CD4-positive, CD25-positive, alpha-beta regulatory T cell (primary cell): ENCODE measurements at places on chromosomes 5 and 9. TPM values are rescaled to one million over a fixed set of nuclear protein-coding genes. Genes with fewer than 3 reads are reported as not detected.

PROB1 gene
- 1.2 TPM for total RNA-seq

FOXD4 gene
- 0.32 TPM for total RNA-seq

ANGPTL2 gene
- not detected for total RNA-seq

ANKRD31 gene
- 0.52 TPM for total RNA-seq

IL4 gene
- 2.1 TPM for total RNA-seq

PAIP2 gene
- 126 TPM for total RNA-seq

FAM200C gene
- total RNA-seq = not detected

FBP2 gene
- total RNA-seq = not detected

ERAP2 gene
- total RNA-seq = 134 TPM

FRRS1L gene
- total RNA-seq = not detected

NIM1K gene
- 0.67 TPM for total RNA-seq

GRCh38 chr9:119967867-119968535 is 598.8 kb upstream of the BRINP1 start:
- DNase-seq = no peak

DNA sequence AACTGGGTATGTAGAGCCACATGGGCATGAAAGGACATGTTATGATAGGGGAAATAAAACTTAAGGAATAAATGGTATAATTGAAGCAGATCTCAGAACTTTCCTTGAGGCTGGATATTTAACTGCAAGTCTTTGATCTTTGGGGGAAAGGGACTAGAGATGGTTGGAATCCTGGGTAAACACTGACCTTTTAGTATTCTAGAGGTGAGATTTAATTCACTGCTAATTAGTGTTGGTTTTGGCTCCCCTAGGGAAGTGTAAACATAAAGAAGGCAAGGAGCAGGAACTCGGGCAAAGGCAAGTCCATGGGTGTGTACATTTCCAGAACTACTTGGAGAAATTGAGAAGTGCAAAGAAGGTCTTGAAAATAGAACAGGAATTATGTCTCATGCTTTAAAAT is 16.6 kb downstream of the NIM1K start:
- DNase-seq = no peak

DNA sequence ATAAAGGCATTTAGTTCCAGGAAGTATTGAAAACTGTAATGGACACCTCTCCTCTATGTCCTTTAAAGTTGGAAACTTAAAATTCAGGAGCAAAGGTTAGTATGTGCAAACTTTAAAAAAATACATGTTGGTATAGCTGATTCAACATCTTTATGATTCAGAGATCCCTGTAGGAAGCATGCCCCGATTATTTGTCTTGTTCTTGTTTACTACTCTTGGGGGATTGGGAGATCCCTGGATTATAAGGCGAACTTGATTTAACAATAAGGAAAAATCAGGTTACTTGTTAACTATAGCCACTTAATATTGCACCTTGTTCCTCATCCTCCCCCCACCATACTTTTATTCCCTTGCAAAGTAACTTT is 1.7 kb downstream of the F2RL1 start:
- DNase-seq = no peak

DNA sequence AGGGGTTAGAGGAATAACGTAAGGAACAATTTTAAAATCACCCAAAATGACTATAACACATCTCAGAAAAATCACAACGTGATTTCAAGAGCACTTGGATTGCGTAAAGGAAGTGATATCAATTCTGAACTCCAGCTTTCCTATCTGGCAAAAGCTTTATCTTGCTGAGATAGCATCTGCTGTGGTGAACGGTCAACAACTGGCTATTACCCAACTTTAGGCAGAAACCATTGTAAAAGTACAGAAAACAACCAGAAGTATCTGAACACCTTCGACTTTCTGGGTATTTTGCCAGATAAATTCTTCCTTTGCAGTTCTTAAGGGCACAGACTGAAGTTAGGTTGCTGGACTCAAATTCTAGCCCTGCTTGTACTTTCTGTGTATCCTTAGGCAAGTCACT is 9.2 kb downstream of the ABLIM3 start:
- no peak for DNase-seq

- DNase-seq = no peak
Observed at GRCh38 chr9:130660326-130660682, 4.1 kb upstream of the PRDM12 start.

DNA sequence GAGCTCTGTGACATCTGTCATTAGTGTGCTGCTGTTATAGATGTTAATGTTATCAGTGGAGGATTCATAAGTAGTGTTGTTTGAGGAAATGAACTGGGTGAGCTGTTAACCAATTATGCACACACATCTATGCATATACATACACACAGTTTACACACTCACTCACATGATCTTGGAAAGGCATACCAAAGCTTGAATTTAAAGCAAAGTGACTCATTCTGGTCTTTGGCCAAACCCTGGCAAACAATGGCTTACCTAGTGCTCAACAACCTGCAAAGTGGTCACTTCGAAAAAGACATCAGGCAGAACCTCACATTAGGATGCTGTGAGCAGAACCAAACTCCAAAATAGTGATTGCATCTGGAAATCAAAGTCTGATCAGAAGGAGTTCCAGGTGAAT is 1037.3 kb upstream of the CDH6 start:
- DNase-seq = no peak

DNA sequence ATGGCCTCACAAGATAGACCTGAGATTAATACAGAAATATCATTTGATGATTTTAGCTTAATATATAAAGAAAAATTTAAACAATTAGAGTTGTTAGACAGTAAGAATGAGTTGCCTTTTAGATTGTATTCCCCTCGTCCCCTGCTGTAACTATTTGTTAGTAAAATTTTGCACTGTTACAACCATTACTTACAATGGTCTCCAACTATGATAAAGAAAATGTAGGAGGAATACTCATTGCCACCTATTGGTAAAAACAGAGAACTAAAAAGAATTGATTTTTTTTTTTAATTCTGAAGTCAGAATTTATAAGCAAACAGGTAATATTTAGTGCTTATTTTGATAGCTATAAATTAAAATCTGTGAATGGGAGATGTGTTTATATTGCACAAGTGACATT is 937.6 kb downstream of the TLE4 start:
- DNase-seq = no peak

GRCh38 chr5:158013939-158014338 is 155.0 kb upstream of the CLINT1 start:
- no peak for DNase-seq

GRCh38 chr5:98105681-98106080 is 667.8 kb upstream of the RGMB start:
- DNase-seq = no peak

- DNase-seq = no peak
Observed at GRCh38 chr5:14464671-14465070, 116.9 kb upstream of the OTULINL start.

- no peak for DNase-seq
Observed at GRCh38 chr9:17453751-17454150, 125.1 kb upstream of the SH3GL2 start.

- no peak for DNase-seq
Observed at GRCh38 chr9:78830301-78830700, 533.4 kb downstream of the PSAT1 start.

- DNase-seq = no peak
Observed at GRCh38 chr9:15729507-15729906, 176.7 kb downstream of the CCDC171 start.

DNA sequence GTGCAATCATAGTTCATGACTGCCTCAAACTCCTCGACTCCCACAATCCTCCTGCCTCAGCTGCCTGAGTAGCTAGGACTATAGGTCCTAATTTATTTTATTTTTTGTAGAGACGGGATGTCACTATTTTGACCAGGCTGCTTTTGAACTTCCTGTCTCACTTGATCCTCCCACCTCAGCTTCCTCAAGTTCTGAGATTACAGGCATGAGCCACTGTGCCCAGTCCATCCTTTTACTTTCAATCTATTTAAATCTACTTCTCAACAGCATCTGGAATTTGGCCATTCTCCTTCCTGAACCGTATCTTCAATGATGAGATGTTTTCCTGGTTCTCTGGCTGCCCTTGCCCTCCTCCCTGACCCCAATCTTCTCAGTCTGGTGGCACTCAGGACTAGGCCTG is 12.2 kb upstream of the GRIN1 start:
- no peak for DNase-seq
